Activated CD4-positive, alpha-beta T cell treated with anti-CD3 and anti-CD28 coated beads, Interleukin-2, amount 10 ng/mL, durations not matched to agents 7 days and 5 days (primary cell): ENCODE measurements at places on chromosomes 1 and 21.
A peak's percentile ranks its signal among the peaks of the same experiment; 100 is the strongest.

GRCh38 chr21:43348170-43348766, 78.7 kb downstream of the SIK1 start:
- no peak for DNase-seq

GRCh38 chr21:31517664-31518414, 141.7 kb upstream of the SOD1 start:
- no peak for DNase-seq

GRCh38 chr1:174800216-174800851, 199.4 kb upstream of the CACYBP start:
- peak; percentile 9 for DNase-seq

- no peak for DNase-seq
Observed at GRCh38 chr1:205062319-205062718, 19.3 kb downstream of the CNTN2 start.
